ENCODE measurements at places on chromosomes 6 and 20.

GRCh38 chr20:51199920-51200319 lies 177.0 kb upstream of the KCNG1 start:
- DNase-seq = no peak

DNA sequence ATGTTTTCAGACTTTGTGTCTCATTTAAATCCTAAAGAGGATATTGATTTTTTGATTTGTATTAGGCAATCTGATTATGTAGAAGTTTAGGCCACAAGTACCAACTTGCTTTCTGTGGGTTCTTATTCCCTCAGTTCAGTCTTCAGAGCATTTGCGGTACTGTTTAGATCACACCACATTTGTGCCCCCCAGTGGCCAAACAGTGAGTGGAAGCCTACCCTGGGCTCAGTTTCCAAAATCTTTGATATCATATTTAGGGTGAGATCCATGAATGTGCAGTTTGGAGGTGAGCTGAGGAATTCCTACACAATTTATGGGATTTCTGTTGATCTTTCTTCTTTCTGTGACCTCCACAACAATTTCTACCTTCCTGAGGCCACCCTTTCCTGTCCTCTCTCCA lies 92.3 kb upstream of the FUT9 start:
- no peak for DNase-seq

DNA sequence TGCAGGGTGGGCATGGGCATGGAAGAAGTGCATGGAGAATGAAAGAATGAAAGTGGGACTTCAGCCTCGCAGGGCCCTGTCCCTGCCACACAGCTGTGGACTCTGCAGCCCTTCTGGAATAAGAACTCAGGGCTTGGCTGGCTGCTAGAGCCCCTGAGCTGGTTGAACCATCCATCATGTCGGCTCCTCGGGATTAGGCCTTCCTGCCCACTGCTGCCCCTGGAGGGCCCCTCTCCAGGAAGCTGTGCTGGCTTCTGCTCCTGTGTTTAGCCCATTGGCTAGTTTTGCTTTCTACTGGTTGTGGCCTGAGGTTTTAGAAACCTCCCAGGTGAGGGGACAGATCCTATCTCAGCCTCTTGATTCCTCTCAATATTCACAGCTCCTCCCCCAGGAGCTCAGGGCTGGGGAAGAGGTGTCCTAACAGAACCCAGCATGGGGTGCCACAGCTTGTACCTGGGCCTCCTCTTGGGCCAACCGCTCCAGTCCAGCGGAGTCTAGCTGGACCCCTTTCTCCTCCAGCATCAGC lies 7.9 kb downstream of the AARS2 start:
- no peak for DNase-seq

GRCh38 chr20:14566505-14566904 lies 229.1 kb upstream of the FLRT3 start:
- DNase-seq = no peak

- no peak for DNase-seq
Measured at GRCh38 chr6:123480986-123481385, 155.8 kb downstream of the TRDN start.

DNA sequence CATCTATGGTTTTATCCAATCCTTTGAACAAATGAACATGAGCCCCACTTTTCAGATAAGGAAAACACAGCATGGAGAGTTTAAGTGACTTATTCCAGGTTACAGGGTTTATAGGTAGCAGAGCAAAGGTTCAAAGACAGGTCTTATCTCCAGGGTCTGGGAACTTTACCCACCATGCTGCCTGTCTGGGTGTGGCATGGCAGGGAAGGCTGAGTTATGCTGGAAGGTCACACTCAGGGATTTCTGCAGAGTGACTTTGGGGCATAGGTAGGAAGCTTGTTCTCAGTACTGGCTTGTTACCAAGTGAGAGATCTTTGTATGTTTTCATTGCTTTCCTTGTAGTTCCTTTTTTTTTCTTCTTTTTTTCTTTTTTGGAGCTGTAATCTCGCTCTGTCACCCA lies 1.8 kb downstream of the ZNF831 start:
- no peak for DNase-seq

DNA sequence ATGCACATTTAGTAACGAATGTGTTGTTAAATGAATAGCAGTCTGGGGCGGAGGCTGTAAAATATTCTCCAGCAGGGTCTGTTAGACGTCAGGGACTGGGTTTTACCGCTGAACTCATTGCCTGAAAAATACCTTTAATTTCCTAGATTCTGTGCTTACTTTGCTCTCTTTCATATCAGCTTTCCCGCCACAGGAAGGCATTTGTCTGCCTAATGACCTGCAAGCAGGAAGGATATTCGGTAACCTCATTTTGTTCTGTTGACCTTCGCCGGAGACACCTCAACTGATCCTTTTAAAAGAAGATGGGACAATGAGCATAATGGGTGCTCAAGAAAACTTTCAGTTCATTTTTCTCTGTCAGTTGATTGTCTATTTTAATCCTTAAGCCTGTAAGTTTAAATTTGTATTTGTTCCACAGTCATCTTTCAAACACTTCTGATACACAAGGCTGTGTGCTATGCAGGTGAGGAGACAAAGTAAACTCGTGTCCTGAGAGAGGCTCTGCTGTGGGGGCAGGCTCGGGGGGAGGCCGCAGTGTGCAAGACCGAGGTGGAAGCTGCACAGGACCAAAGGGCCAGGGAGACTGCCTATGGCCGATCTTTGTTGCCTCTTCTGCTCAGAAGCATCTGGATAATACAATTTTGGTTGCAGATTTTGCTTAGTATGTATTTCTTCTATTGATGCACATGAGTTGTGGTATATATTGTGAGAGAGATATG lies 27.4 kb upstream of the SIM1 start:
- DNase-seq = no peak

GRCh38 chr6:164417537-164418261 lies 891.7 kb downstream of the C6orf118 start:
- DNase-seq = no peak

- peak; percentile 72 for DNase-seq
Measured at GRCh38 chr6:159106627-159107241, 61.9 kb upstream of the TAGAP start.

- no peak for DNase-seq
Measured at GRCh38 chr6:29465279-29465678, 8.3 kb downstream of the OR2H1 start.

GRCh38 chr6:45438849-45439406 lies 61.2 kb upstream of the SUPT3H start:
- peak; percentile 65 for DNase-seq

- peak; percentile 80 for DNase-seq
Measured at GRCh38 chr6:111478749-111479148, 4.3 kb downstream of the REV3L start.

DNA sequence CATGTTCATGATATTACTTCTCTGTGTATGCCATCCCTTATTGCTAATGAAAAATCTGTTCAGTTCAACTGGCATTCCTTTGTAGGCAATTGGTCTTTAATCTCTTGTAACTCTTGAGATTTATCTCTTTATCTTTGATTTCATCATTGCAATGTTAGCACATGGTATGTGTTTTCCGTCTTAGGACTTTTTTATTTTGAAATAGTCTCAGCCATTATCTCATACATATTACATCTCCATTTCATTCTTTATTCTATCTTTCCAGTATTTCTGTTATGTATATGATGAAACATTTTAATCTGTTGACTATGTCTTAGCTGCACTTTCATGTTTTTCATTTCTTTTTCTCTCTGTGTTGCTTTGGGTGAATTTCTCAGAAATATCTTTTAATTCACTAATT lies 58.1 kb downstream of the VSTM2L start:
- no peak for DNase-seq

GRCh38 chr6:46175446-46175845 lies 4.7 kb upstream of the ENPP5 start:
- DNase-seq = no peak

DNA sequence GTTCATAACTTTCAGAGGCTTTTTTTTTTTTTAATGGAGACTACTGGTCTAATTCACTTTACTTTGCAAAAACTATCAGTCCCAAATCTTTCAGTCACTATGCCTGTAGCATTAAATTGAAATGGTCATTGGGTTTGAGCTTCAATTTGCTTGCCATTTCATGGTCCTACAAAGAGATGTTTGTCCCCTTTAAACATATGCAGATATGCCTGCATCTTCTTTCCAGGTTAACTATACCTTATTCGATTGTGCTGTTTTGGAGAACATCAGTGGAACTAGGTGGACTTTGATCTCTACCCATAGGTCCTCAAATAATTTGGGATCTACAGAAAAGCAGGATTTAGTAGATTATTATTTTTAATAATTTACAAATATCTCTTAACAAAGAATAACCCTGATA lies 4.6 kb downstream of the POU3F2 start:
- DNase-seq = no peak

GRCh38 chr20:34791289-34792020 lies 34.0 kb downstream of the NCOA6 start:
- no peak for DNase-seq

DNA sequence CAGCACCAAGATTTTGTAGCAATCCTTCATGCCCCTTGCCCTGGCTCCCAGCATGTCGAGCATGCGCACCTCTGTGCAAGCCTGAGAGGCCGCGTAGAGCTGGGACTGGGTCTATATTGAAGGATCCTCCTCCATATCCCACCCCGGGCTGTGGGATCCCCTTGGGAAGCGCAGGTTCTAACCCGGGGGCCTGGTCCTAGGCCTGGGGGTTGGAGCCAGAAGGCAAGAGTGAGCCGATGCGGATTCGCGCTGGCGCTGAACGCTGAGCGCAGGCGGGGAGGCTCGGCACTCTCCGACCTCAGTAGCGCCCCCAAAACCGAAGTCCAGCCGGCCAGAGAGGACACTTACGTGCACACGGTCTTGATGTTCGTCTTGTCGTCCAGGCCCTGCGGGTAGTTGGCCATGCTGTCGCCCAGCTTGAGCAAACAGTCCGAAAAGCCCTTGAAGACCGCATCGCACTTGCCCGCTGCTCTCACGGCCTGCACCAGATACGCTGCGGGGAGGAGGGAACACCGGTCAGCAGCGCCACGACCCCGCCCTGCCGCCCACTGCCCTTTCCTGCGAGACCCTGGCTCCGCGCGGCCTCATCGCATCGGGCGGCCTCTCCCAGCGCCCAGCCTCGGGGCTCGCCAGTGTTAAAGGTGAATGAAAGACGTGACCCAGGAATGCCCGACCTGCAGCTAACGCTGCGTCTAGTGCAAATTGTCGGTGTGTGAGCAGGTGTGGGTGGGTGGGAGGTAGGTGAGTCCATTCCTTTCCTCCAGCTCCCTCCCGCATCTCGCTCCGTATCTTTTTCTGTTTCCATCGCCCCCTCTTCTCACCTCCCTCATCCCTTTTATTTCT lies 4.5 kb downstream of the NRN1 start:
- no peak for DNase-seq

- DNase-seq = no peak
Measured at GRCh38 chr6:154624038-154624599, 109.1 kb upstream of the SCAF8 start.

- no peak for DNase-seq
Measured at GRCh38 chr6:73888050-73888449, 192.0 kb downstream of the CD109 start.

GRCh38 chr6:106064142-106064541 lies 22.0 kb upstream of the PRDM1 start:
- DNase-seq = no peak

DNA sequence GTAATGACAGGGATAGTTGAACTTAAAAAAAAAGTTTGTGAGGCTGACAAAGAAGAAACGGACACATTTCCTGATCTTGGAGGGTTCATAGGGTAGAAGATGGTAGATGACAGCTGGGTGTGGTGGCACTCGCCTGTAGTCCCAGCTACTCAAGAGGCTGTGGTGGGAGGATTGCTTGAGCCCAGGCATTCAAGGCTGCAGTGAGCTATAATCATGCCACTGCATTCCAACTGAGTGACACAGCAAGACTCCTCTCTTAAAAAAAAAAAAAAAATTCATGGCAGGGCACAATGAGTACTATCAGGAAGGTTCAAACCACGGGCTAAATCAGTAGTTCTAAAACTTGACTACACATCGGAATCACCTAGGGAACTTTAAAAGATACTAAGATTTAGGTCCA lies 2.0 kb upstream of the MICA start:
- DNase-seq = no peak

DNA sequence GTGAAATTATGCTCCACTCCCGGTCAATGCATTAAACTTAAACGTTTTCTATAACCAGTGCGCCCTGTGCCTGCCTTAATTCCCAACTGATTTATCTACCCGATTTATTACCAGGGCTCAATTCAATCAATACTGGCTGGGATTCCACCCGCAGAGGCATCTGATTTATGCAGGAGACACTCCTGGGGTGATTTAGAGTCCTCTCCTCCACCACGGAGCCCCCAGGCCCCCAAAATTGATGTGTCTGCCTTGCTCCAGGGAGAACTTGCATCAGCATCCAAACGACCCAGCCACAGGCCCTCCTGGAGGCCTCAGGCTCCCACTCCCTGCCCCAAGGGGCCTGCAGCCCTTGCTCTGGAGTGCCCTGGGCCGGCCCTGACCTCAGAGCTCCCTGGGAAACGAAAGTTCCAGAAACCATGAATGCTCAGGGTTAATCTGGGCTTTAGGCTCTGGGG lies 29.5 kb downstream of the ANKRD60 start:
- no peak for DNase-seq

DNA sequence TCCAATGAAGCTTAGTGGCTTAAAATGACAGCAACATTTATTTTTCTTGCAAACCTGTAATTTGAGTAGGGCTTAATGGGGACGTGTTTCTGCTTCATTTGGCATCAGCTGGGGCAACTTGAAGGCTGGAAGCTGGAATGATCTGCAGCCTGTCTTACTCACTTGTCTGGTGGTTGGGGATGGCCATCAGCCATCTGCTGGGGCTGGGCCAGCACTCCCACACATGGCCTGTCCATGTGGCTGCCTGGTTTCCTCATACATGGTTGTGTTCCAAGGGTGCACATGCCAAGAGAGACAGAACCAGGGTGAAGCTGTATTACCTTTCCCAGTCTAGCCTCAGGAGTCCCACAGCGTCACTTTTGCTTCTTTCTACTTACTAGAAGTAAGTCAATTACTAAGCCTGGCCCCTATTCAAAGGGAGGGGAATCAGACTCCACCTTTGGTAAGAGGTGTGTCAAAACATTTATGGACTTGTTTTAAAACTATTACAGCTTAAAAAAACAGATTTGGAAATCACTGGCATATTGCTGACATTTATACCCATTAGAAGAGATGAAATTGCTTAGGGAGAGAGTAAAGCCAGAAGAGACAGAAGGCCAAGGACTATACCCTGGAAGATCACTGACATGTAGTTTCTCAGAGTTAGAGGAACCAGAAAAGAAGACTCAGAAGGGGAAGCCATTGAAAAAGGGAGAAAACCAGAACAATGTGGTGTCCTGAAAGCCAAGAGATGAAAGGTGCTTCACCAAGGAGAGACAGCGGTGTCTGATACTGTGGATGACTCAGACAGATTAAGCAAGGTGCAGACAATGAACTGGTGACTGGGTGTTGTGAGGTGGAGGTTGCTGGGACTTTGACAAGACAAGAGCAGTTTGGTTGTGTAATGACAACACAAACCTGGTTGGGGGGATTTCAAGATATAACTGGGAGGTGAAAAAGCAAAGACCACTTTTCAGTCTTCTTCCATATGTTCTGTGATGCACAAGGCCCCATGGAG lies 345.2 kb downstream of the GJA1 start:
- DNase-seq = no peak

DNA sequence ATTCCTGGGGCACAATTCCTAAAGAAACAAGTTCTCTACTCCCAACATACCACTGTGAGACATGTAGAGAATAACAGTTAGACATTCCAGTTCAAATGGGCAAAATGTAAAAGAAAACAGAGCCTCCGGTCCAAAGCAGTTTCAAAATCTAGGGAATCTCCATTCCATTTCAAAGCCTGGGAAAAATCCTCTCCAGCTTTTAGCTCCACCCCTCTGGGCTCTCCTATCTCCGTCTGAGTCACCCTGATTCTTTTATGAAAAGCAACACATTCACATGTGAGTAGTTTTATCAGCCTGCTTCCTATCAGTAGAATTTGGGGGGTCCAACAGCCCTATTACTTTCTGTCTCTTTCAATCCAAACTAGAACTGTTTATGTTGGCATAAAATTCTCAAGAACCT lies 3.7 kb downstream of the CSNK2A1 start:
- DNase-seq = no peak
